ENCODE measurements at places on chromosomes 11 and 22. TPM values are rescaled to one million over a fixed set of nuclear protein-coding genes. Genes with fewer than 3 reads are reported as not detected.

Gene MYOD1
- not detected for polyA plus RNA-seq

Gene SLC5A12
- not detected for polyA plus RNA-seq

DNA sequence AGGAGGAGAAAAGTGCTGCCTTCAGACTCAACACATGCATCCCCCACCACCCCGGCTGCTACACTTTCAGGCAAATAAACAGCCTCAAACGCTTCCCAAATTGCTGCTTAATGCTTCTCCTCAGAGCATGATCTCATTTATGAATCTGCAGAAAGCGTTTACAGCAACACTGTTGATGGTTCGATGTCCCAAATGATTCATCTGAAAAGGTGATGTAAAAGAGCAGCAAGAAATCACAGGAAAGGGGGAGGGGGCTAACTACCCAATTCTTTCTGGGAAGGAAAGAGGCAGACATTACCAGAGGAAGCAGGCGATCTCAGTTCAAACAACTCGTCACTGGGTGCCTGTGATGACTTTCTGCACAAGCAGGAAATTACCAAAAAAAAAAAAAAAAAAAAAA is 119.6 kb downstream of the TENM4 start:
- no peak for DNase-seq

- no peak for DNase-seq
These were observed 129.4 kb upstream of the PAX6 start for GRCh38 chr11:31940371-31941037.

DNA sequence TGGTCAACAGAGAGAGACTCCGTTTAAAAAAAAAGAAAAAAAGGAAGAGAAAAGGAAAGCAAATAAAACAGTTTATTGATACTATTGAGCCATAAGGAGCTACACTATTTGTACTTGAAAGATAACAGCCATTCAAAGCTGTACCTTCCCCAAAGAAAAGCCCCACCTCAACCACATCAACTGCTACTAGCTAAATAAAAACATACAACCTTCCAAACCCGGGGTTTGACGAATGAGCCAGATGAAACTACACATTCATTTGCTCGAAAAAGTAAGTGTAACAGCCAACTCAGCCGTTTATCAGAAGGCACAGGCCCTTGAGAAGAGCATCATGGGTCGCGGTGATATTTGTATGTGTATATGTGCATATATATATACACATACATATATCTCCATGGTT is 78.4 kb downstream of the SIK3 start:
- DNase-seq = no peak

Gene SEPTIN3
- polyA plus RNA-seq = 0.49 TPM

DNA sequence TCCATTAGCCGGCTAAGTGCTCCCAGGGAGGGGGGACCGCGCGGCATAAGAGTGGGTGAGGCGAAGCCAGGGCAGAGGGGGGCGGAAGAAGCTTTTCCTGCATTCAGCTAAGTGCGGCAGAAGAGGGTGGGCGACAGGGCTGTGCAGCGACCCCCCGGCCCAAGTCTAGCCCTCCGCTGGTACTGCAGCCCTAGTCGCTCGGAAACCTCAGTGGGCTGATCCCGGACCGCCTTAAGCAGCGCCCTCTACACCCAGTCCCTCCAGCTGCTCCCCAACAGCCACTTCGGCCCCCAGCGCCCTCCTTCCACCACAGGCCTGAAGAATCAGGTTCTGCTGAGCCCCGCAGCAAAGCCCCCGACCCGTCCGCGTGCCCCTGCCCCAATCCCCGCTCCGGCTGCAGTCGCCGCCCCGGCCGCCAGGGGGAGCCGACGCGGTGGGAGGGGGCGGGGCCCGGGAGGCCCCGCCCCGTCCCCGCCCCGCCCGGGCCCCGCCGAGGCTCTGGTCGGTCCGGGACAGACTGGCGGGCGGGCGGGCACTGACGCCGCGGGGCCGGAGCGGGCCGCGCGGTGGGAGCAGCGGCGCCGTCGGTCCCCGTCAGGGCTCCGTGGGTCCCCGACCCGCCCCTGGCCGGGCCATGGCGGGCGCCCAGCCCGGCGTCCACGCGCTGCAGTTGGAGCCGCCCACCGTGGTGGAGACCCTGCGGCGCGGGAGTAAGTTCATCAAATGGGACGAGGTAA is at the start of gene PLCB3:
Gene PLCB3, plus strand, starts transcription at position 515 of the 737 bp plus-strand sequence. Its CDS starts 120 bp downstream, at position 635.
- no peak for DNase-seq

- DNase-seq = no peak
These were observed 53.7 kb downstream of the CD6 start for GRCh38 chr11:61024938-61025820.

DNA sequence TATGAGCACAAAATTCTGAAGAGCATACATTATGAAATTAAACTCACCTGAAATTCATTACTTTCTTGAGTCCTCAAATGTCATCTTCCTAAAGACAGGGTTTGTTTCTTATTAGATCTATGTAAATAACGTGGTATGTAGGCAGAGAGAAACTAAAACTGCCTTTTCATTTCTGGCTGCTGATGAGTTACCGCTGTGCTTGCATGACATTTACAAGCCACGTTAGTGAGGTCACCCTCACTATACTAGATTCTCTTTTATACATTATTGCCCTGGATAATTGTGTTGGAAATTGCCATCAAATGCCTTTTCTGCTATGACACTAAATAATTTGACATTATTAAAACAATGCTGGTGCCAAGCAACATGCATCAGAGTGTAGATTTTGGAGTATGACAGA is 748.3 kb upstream of the ANO3 start:
- DNase-seq = no peak
